ENCODE measurements at places on chromosomes 1 and 21.

DNA sequence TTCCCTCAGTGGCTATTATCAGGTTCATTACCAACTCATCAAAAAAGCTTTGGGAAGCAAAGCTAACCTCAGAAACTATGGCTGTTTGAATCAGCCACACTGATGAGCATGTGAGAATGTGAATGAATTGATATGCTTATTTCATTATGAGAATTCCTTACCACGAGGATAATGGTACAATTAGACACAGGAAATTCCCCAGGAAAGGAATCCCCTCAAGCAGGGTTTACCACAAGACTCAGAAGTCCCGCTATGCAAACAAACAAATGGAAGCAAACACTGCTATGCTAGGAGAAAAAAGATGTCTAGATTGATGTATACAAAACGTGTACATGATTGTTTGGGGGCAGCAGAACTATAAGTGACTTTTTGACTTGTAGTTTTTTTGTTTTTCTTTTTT lies 205.0 kb downstream of the HMCN1 start:
- DNase-seq = no peak

DNA sequence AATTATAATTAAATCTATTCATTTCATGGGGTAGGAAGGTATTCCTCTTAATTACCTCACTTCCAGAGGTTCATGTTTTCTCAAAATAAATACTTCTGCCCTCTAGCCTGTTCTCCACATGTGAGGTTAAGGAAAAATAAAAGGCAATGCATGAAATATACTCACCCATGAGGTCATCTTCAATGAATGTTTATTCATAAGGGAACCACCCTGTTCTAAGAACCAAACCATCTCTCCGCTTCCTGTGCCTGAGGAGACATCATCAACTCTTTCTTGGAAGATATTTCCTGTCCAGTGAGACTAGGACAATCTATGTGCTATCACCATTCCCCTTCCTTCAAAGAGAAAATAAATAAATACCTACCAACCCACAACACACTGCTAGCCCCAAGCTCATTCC lies 513.7 kb upstream of the PLXNA2 start:
- no peak for DNase-seq

GRCh38 chr1:224338150-224338838 lies 8.3 kb upstream of the NVL start:
- DNase-seq = no peak

- DNase-seq = no peak
Observed at GRCh38 chr1:154186852-154187501, 4.9 kb downstream of the TPM3 start.

DNA sequence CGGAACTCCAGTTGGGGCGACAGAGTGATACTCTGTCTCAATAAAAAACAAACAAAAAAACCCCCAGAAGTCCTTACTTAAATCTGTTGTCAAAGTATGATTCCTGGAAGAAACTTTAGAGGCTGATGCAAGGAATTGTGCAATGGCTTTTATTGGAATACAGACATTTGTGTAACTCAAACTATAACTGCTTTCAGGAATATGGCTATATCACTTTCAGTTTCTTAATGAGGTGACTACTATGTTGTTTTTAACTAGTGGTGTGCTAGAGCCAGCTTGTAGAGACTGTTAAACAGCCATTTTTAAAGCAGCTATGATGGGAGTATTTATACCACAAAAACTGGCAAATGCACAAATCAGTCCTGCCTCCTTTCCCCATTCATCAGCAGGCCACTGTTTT lies 22.7 kb upstream of the DNAJC28 start:
- DNase-seq = no peak

DNA sequence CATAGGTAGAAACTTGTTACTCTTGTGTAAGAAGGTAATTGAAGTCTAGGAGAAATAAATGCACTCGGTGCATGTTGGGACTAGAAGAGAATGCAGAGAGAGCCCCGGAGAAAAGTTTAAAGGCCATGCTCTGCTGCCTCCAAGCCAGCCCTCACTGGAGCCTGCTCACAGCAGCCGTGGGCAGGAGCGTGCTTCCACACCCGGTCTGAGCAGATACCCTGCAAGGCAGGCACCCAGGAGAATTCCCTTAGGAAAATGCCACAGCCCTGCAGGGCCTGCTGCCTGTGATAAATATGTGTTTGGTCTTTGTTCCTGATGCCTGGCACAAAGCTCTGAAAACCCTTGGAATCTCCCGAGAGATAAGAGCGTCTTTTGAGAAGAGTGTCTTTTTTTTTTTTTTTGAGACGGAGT lies 22.8 kb downstream of the C2CD2 start:
- no peak for DNase-seq

DNA sequence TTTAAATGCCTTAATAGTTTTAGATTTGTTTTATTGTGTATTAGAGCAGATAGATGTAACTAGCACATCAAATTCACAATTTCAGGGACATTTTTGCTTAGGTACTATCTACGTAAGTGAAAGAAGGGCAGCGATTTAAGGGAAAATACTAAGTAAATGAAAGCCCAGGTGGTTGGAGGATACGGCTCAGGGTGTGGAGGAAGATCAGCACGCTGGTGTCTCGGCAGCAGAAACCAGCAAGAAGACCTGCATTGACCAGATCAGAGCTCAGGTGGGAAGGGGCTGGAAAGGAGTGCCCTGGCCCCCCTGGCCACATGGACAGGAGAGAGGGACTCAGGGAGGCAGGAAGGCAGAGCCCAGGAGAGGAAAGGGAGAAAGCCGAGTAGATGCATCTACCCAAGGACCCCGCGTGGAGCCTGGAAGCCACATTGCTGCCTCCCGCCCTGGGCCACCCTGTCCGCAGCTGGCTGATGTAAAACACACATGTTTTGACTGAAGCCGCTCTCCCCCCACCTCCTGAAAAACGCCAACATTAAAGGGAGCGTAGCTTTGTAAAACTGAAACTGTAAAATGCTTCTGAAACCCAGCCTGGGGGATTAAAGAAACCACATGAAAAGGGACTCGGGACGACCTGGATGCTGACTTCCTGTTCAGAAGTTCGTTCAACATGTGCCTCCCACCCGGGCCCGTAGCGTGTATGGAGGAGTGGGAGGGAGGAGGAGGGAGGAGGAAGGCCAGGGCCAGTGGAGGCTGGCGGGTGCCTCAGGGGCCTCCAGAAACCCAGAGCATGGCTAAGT lies 72.6 kb upstream of the TARDBP start:
- no peak for DNase-seq

DNA sequence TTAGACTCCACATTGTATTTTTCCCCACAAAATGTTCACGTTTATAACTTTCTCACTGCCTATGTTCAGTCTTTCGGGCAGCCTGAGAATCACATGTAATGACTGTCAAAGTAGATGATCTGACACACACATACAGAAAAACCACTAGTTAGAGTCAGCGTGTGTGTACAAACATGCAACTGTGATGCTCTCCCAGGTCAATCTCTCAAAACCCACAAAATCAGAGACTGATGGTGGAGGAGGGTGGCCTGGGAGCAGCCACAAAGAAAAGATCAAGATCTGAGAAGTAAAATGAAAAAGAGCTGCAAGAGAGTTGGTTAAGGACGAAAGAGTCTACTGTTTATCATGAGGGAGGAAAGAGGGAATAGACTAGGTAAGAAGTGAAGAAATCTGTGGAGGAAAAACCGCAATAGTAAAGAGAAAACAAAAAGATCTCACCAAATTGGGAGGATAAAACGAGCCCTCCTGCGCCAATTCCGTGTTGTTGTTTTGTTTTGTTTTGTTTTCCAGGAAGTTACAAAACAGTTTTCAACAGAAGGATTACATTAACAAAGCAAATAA lies 2.3 kb downstream of the EGLN1 start:
- no peak for DNase-seq
